GM12878 (cell line): ENCODE measurements at places on chromosomes 1 and 21.

DNA sequence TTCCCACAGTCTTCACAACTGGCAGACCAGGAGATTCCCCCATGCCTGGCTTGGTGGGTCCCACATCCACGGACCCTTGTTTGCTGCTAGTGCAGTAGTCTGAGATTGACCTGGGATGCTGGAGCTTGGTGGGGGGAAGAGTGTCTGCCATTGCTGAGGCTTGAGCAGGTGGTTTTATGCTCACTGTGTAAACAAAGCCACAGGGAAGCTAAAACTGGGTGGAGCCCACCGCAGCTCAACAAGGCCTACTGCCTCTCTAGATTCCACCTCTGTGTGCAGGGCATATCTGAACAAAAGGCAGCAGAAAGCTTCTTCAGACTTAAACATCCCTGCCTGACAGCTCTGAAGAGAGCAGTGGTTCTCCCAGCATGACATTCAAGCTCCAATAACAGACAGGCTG, 177.3 kb upstream of the ETV3 start:
- no peak for DNase-seq

- no peak for DNase-seq
Observed at GRCh38 chr1:61070054-61070453, 12.3 kb upstream of the NFIA start.

GRCh38 chr1:234619071-234619480, 9.1 kb upstream of the IRF2BP2 start:
- no peak for DNase-seq

DNA sequence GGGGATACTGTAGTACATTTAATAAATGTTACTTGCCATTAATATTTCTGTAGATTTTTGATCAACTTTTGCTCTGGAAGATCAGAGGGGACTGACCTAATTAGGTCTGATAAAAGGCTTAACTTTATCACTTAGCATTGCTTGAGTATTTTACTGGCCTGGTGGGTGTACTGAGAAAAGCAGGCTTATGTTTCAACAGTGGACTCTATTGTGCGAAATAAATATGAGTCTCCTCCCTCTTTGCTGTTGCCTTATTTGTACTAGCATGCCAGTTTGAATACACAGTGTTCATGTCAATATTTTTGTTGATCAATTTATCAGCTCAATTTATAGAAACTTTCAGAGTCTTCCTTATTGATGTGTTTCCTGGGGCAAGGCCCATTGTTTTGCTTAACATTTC, 49.1 kb downstream of the EBNA1BP2 start:
- no peak for DNase-seq
